Skeletal muscle tissue (tissue), 5 donors: ENCODE measurements at places on chromosomes 11 and 22. TPM values are rescaled to one million over a fixed set of nuclear protein-coding genes. Genes with fewer than 3 reads are reported as not detected.

The DGAT2 gene
- 19.3 TPM for total RNA-seq

The GTSE1 gene
- 3.1 TPM for total RNA-seq

The MUC2 gene
- not detected for total RNA-seq

The GRAMD4 gene
- total RNA-seq: 26.1 TPM
